ENCODE measurements at places on chromosomes 4 and X. TPM values are rescaled to one million over a fixed set of nuclear protein-coding genes. Genes with fewer than 3 reads are reported as not detected.

GRCh38 chr4:141074098-141074878 lies 59.0 kb downstream of the RNF150 start:
- no peak for ATAC-seq

SNX12 gene
- 47.2 TPM for total RNA-seq

- ATAC-seq, result no peak
Measured at GRCh38 chrX:133373386-133374079, 41.8 kb downstream of the GPC4 start.

TMEM150C gene
- total RNA-seq, result not detected

DNA sequence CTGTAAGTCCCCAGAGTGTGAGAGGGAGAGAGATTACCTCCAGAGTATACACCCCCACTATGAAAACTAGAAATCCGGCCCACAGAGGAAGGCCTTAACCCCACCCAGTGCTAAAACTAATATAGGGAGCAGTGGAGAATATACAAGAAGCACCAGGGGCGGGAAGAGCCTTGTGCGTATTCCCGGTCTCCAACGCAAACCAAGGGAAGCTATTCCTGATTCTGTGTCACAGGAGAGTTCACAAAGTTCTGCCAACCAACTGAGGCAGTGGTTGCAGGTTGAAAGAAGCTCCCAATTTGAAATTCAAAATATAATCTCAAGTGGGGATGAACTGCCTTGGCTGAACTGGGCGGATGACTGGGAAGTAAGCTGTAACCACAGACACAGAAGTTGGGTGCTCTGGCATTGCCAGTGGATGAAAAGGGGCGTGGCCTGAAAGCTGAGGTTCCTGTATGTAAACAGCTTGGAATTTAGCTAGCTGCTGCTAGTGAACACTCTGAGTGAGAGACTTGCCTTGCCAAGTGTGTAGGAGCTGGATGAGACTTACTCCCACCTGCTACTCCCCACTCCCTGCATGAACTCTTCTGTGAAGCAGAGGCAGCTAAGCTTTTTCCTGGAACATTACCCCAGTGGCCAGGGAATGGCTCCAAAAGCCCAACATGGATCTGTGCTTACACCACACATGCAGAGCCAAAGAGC lies 32.7 kb downstream of the ELF2 start:
- no peak for ATAC-seq
